Stimulated activated CD4-positive, alpha-beta T cell treated with anti-CD3 and anti-CD28 coated beads, Interleukin-4, amount 100 ng/mL, for 1 hour (primary cell): ENCODE measurements at places on chromosomes 7 and 10.

DNA sequence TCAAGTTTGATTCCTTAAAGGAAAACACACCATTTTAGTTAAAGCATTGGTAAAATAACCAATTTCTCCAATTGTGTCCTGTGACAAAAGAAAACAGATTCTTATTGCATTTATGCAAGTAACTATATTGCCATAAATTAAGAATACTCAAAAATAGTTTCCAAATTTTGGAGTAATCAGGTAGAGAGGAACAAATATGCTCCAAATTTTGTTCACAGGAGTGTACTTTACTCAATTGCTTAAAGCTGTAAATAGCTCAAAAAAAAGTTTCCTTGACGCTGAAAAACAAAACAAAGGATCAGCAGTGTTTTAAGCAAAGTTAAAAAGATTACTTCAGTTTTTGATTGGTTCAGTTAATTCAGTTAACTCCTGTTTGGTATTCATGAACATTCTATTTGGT is 52.2 kb upstream of the INHBA start:
- no peak for DNase-seq

DNA sequence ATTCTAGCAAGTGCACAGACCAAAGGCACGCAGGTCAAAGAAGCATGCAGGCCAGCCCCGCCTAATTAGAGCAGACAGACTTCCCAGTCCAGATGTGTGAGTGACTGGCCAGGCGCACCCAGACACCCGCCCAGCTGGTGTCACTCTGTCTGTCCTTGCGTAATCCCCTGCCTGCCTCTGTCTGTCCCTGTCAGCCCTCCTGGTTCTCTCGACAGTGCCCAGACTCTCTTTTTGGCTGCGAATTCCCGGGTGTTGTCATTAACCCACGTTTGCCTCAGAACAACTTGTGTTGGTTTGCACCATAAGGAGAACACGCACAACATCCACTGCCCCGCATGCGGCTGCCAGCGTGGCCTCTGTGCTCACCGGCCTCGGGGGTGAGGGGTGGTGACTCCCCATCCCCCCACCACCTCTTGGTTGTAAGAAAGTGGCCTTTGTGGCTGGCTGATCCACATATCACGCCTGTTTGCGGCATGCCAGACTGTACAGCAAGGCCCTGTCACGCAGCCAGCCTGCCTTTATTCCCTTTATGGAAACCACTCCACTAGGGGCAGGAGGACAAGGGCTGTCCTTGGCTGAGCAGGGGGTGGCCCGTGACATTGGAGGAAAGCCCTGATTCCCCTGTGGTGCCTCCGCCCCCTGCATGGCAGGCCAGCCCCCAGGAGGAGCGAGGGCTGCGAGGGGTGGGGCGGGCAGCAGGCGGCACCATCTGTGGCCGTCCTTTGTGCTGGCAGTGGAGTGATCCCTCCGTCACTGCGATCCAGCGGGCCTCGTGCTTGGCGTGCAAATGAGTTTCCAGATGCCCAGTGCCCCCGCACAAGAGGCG is 72.8 kb upstream of the PPIF start:
- DNase-seq = no peak

DNA sequence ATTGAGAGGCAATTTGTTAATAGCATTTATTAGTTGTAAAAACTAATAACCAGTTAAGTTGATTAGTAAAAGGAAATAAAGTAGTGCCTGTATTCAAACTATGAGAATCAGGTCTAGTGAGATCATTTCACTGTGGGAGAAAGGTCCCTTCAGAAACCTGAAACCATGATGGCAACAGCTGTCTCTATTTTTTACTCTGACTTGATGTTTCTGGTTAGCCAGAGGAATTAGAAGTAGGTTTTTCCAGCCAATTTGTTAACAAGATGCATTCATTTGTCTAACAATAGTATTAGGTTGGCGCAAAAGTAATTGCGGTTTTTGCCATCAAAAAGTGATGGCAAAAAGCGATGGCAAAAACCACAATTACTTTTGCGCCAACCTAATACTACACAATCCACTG is 272.2 kb upstream of the YAE1 start:
- no peak for DNase-seq

DNA sequence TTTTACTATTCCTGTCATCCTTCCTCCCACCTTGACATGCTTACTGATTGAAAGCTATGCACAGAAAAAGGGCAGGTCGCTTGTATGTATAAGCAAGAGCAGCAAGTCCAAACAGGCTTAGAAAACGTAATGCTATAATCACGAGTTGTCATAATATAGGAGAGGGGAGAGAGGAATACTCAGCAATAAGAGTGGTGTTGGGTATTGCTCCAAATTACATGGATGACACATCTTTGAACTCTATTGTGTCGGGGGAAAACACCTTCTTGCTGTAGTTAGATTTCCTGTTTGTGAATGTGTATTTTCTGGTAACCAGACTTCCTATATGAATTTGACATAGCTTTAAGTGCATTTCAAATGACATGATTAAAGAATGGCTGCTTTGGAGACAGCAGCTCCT is 7.5 kb downstream of the MET start:
- DNase-seq = no peak

DNA sequence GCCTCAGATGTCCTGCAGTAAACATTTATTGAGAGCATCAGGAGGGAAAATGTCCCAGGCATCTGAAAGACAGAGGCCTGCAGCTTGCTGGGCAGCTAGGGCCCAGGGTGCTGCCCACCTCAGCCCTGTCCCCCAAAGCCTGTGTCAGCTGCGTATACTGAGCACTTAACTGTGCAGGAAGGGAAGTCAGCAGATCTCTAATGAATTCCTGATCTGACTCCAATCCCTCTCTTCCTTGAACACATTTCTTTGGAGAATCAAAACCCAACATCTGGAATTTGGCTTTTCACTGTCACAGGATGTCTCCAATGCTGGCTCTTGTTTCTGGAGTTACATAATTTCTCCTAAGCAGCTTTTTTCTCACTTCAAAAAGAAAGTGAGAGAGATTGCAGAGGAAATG is 364.7 kb upstream of the NFE2L3 start:
- DNase-seq = no peak

DNA sequence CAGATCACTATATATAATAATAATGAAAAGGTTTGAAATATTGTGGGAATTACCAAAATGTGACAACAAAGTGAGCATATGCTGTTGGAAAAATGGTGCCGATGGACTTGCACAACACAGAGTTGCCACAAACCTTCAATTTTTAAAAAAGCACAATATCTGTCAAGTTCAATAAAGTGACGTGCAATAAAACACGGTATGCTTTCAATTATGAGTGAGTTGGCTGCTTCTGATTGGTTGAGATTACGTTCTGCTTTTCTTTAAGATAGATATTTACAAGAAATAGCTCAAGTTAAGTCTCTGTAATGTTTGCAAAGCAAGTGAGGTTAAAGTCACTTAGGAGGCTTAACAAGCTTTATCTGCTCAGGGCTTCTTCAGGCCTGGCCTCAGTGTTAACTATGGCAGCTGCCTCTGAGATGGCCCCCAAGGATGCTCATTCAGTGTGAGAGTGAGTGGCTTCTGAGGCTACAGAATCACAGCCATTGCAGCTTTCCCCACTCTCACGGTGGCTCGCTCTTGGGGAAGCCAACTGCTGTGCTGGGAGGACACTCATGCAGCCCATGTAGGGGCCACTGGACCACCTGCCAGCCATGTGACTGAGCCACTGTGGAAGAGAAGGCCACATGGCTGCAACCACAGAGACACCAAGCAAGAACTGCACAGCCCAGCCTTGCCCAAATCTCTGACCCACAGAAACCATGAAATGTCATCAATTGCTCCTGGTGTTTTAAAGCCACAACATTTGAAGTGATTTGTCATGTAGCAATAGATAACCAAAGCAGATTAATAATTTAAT is 78.3 kb upstream of the TMEM72 start:
- no peak for DNase-seq

- no peak for DNase-seq
Measured at GRCh38 chr10:93568105-93568390, 1.6 kb downstream of the FFAR4 start.

- DNase-seq = no peak
Measured at GRCh38 chr7:20201380-20201779, 15.8 kb downstream of the MACC1 start.

- no peak for DNase-seq
Measured at GRCh38 chr7:127123220-127123619, 129.5 kb downstream of the GRM8 start.

- DNase-seq = no peak
Measured at GRCh38 chr10:77529050-77529576, 108.5 kb downstream of the KCNMA1 start.

GRCh38 chr10:131820626-131821025 is 80.2 kb upstream of the PPP2R2D start:
- DNase-seq = no peak

- DNase-seq = no peak
Measured at GRCh38 chr7:23350466-23350865, 51.3 kb downstream of the MALSU1 start.

- peak; percentile 43 for DNase-seq
Measured at GRCh38 chr10:124688889-124689670, 55.1 kb downstream of the FAM53B start.

DNA sequence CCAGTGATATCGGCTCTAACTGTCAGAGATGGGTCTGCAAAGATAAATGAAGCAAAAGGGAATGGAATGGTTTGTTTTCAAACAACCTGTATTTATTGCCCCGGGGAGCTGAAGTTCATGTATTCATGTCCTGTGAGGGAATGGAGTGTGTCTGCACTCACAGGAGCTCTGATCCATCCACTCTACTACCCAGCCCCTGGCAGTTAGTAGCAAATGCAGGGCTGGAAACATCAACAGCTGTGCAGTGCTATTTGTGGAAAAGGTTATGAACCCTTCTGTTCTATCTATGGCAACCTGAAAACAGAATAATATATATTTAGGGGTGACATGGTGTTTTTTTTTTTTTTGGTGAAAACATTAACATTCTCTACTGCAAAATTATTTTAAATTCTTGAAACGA is 9.8 kb downstream of the AGR2 start:
- DNase-seq = no peak

DNA sequence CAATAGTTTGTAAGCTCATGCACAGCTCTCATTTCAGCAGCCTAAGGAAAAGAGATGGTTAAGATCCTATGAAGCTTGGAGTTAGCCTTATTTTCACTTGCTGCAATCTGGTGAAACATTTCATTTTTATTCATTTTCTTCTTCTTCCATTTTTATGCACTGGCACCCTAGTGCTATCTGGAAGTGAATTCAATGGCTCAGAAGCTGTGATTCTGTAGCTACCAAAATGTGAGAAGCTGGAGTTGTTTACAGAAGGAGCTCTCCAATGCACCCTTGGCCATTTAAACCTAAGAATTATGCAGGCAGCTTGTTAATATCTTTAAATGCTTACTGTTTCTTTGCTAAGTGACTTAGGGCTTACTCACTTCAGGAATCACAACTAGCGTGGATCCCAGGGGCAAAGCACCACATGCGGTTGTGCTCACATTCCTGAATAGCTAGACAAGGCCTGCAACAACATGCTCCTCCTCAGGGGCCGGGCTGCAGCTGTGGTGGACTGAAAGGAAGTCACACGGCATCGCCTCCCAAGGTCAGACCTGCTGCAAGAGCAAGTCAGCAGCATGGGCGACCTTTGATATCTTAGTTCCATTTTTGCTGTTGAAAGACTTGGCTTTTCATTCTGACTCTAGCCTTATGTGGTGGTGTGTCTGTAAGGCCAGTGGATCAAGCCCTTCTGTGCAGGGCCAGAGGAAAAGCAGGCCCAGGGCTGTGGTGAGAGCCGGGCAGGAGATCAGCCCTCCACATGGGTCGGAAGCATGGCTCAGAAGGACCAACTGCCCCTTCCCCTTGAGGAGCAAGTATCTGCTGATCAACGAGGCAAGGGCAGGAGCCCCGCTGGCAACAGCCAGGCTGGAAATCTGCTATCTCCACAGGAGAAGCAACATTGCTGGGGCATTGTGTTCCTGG is 91.9 kb upstream of the MBL2 start:
- no peak for DNase-seq

GRCh38 chr10:6716516-6716915 is 136.4 kb upstream of the PRKCQ start:
- no peak for DNase-seq

GRCh38 chr10:87979847-87980246 is 116.4 kb downstream of the PTEN start:
- no peak for DNase-seq

DNA sequence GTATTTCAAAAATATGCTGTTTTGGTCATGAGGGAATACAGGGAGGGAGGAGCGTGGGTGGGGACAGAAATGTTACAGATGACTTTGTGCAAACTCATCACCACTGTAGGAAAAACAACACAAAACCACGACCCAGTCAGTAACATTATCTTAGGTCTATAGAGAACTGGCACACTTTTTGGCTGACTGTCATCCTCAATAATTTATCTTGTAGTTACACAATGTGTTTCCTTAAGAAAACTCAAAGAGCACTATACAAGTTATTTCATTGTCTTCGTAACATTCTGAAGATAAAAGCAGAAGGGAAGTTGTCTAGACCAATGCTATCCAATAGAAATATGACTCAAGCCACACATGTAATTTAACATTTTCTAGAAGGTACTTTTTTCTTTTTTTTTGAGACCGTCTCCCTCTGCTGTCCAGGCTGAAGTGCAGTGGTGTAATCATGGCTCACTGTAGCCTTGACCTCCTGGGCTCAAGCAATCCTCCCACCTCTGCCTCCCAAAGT is 16.9 kb upstream of the CDK14 start:
- no peak for DNase-seq

DNA sequence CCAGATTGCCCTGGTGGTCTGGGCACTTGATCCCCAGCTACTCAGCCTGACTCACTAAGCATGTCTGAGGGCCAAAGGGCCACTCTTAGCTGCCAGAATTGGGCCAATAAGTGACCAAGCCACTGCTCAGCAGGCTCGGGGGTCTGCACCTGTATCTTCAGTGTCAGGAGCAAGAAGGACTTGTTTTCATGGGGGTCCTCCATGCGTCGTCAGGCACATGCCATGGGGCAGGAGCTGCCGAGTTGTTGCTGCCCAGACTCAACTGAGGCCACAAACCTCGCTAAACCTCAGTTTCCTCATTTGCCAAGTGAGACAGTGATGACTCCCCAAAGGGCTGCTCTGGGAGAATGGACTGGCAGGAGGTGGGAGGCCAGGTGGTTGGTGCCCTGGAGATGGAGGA is 158.6 kb upstream of the GDF10 start:
- no peak for DNase-seq

DNA sequence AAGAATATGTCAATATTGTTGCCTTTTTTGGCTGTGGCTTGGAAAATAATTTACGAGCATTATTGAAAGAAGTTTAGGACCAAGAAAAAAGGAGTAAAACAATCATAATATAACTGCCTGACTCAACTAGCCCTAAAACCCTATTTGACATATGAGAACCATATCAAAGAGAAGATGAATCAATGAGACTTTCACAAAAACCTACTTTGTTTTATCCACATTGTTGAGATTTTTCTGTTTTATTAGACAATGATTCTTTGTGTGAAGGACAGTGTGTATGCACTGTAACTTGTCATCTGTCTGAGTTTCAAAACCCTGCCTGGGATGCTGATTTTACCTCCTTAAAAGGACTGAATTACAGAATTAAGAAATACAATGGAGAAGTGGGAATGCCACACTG is 19.0 kb downstream of the SOSTDC1 start:
- DNase-seq = no peak

DNA sequence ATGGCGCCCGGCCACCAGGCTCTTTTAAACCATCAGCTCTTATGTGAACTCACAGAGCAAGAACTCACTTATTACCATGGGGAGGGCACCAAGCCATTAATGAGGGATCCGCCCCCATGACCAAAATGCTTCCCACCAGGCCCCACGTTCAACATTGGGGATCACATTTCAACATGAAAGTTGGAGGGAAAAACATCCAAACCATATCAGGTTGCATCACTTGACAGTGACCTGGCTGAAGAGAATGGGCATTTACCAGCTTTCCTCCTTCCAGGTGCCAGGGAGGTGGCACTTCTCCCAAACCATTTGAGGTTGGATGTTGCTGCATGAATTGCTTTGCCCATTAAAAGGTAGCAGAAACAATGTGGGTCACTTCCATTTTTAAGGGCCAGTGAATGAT is 115.6 kb upstream of the TNS3 start:
- DNase-seq = no peak
